ENCODE measurements at places on chromosomes 12 and 14. TPM values are rescaled to one million over a fixed set of nuclear protein-coding genes. Genes with fewer than 3 reads are reported as not detected.

DNA sequence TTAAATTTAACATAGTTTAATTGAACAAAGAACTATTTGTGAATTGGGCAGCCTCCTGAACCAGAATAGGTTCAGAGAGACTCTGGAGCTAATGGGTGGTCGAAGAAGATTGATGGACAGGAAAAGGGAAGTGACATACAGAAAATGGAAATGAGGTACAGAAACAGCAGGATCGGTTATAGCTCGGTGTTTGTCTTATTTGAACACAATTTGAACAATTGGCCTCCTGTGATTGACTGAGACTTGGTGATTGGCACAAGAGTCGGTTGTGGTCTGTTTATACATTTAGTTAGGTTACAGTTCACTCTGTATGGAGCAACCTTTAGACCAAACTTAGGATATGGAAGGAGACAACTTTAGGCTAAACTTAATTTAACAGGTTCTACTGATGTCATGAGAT is 18.4 kb upstream of the CFL2 start:
- no peaks in the 10 kb centered on the region for H3K36me3 ChIP-seq
- no peaks in the 10 kb centered on the region for H3K4me1 ChIP-seq

MYL2 gene
- not detected for total RNA-seq

- no peaks in the 10 kb centered on the region for H3K4me1 ChIP-seq
- no peak overlapping the region for H3K27ac ChIP-seq
- no peak overlapping the region for H3K4me3 ChIP-seq
- H3K27me3 ChIP-seq: no peaks in the 10 kb centered on the region
Observed at GRCh38 chr14:69992564-69992963, 113.3 kb downstream of the SMOC1 start.

TOMM20L gene
- not detected for total RNA-seq

MOK gene
- total RNA-seq: 14.2 TPM

- no peaks in the 10 kb centered on the region for H3K4me1 ChIP-seq
- DNase-seq: no peak
Observed at GRCh38 chr14:22210026-22210425, 379.0 kb downstream of the DAD1 start.

DNA sequence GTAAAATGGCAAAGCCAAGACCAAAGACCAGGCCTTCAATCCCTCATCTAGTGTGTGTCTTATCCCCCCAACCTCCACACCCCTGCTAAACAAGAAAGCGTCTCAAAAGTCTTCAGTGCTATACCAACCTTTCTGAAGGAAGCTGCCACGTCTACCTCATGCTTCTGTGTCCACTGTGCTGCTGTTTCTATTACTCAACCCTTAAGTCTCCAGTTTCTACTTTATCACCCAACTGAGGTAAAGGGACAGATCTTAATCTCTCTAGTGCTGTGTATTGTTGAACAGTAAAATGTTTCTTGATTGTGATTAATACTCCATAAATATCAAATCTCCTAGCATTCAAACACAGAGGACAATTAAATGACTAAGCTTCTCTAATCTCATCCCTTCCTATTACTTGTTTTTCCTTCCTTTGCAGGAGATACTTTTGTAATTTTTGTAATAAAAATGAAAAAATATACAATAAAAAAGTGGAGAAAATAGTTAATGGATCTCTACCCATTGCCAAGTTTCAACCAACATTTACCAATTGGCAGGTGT is 23.3 kb downstream of the BTBD7 start:
- DNase-seq: no peak
- no peak overlapping the region for H3K27ac ChIP-seq
- no peaks in the 10 kb centered on the region for H3K27me3 ChIP-seq
- H3K36me3 ChIP-seq: no peaks in the 10 kb centered on the region
- no peak overlapping the region for H3K4me3 ChIP-seq

DNA sequence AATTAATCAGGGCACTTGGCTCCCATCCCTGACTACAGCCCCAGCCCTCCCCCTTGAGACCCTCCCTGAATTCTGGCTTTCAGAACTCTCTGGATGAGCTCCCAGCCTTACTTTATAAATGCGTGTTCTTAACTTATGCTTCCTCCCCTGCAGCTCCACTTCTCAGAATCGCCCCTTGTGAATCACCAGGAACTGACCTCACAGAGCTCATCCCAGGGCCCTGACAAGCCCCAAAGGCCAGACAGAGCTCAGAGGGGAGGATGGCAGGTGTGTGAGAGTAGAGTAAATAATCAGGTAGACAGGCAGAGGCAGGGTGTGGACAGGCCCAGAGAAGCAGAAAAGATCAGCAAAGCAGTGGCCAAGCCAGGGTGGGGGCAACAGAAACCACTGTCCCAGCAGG is 68.2 kb upstream of the FOXN3 start:
- no peak overlapping the region for H3K4me3 ChIP-seq
- peaks cover 11% of the 10 kb centered on the region for H3K4me1 ChIP-seq
- DNase-seq: no peak
- H3K36me3 ChIP-seq: no peaks in the 10 kb centered on the region
- no peaks in the 10 kb centered on the region for H3K27me3 ChIP-seq

C14orf39 gene
- not detected for total RNA-seq

DNA sequence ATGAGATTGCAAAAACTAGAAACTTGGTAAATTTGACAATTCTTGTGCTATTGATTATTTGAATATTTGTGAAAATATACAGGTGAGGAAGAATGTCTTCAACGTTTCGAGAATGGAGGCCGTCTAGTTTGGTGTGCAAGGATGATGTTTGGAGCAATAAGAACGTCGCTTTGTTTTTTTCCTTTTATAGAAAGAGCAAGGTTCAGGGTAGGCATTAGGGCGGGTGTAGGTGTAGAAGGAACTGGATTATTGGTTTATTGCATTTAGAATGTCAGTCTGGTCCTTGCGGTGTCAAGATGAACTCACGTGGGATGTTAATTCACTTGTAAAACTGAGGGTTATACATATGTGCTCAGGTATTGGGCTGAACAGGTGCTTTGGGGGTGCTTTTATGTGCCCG is 1.1 kb downstream of the RPS26 start:
- peaks cover 21% of the 10 kb centered on the region for H3K4me1 ChIP-seq
- H3K36me3 ChIP-seq: peaks cover 21% of the 10 kb centered on the region
- no peaks in the 10 kb centered on the region for H3K27me3 ChIP-seq
- DNase-seq: no peak
- peak overlapping the region; percentile 71 for H3K27ac ChIP-seq

DNA sequence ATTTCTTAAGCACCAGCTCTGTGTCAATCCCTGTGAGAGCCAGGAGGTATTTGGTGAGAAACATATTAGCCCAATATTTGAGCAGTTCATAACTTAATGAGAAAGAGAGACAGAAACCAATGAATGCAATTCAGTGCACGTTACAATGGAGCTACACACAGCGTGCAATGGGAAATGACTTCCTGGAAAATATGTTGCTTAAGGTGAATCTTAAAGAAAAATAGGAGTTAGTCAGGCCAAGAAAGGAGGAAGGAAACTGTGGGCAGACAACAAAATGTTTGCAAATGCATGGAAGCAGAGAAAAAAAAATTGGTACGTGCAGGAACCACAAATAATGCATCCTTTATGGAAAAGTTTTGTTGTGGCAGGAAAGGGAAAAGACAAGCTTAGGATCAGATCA is 481.7 kb downstream of the BCAT1 start:
- no peak overlapping the region for H3K27ac ChIP-seq
- no peak overlapping the region for H3K4me3 ChIP-seq
- H3K4me1 ChIP-seq: no peaks in the 10 kb centered on the region
- no peak for DNase-seq
- no peaks in the 10 kb centered on the region for H3K36me3 ChIP-seq
- no peaks in the 10 kb centered on the region for H3K27me3 ChIP-seq

GRCh38 chr12:54020591-54021405 is 7.4 kb upstream of the HOXC6 start:
- peaks cover 38% of the 10 kb centered on the region for H3K27me3 ChIP-seq
- no peaks in the 10 kb centered on the region for H3K36me3 ChIP-seq
- DNase-seq: no peak
- no peak overlapping the region for H3K27ac ChIP-seq
- H3K4me1 ChIP-seq: peaks cover 33% of the 10 kb centered on the region
- H3K4me3 ChIP-seq: no peak overlapping the region

- no peaks in the 10 kb centered on the region for H3K36me3 ChIP-seq
- H3K4me3 ChIP-seq: no peak overlapping the region
- no peak overlapping the region for H3K27ac ChIP-seq
- no peaks in the 10 kb centered on the region for H3K27me3 ChIP-seq
Observed at GRCh38 chr12:89236748-89237383, 115.4 kb downstream of the DUSP6 start.

GRCh38 chr12:52209321-52209720 is 17.5 kb upstream of the KRT80 start:
- no peaks in the 10 kb centered on the region for H3K27me3 ChIP-seq
- H3K27ac ChIP-seq: no peak overlapping the region
- H3K36me3 ChIP-seq: no peaks in the 10 kb centered on the region
- peaks cover 5% of the 10 kb centered on the region for H3K4me1 ChIP-seq

- H3K27ac ChIP-seq: no peak overlapping the region
- no peak overlapping the region for H3K4me3 ChIP-seq
- no peaks in the 10 kb centered on the region for H3K27me3 ChIP-seq
- no peaks in the 10 kb centered on the region for H3K36me3 ChIP-seq
- H3K4me1 ChIP-seq: no peaks in the 10 kb centered on the region
- DNase-seq: no peak
Observed at GRCh38 chr12:59580050-59580449, 15.8 kb upstream of the SLC16A7 start.

RESF1 gene
- total RNA-seq: 76.1 TPM

GRCh38 chr14:42517806-42518500 is 911.3 kb downstream of the LRFN5 start:
- H3K4me1 ChIP-seq: no peaks in the 10 kb centered on the region
- no peak for DNase-seq
- no peak overlapping the region for H3K27ac ChIP-seq
- no peak overlapping the region for H3K4me3 ChIP-seq
- H3K36me3 ChIP-seq: no peaks in the 10 kb centered on the region

GRCh38 chr12:40832668-40833067 is 140.4 kb downstream of the CNTN1 start:
- H3K27ac ChIP-seq: no peak overlapping the region
- no peaks in the 10 kb centered on the region for H3K36me3 ChIP-seq
- no peaks in the 10 kb centered on the region for H3K27me3 ChIP-seq
- no peak for DNase-seq
- no peaks in the 10 kb centered on the region for H3K4me1 ChIP-seq

GRCh38 chr12:102172436-102172835 is 25.2 kb downstream of the PMCH start:
- H3K27ac ChIP-seq: no peak overlapping the region
- DNase-seq: no peak
- no peak overlapping the region for H3K4me3 ChIP-seq
- no peaks in the 10 kb centered on the region for H3K27me3 ChIP-seq
- H3K4me1 ChIP-seq: no peaks in the 10 kb centered on the region

DNA sequence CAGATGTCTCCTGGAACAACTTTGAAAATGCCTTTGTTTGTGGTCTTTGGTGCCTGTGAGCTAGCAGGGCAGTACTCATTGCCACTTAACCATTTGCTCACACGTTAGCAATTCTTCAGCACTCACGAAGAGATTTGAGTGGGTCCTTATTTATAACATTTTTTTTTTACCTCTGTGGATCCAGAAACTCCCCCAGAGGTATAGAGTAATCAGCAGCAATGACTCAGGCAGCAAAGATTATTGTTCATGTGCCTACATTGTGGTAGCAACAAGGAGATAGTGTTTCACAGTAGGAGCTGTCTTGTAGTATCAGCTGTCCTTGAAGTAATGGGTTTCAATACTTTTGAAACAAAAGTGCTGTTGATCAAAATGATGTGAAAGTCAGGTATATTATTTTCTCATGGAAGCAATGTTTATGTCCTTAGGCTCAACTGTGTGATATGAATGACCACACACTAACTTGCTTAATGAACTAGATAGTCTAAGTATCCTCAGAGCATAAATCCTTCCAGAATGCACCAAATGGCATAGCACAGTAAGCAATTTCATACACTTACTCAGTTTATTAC is 304.1 kb downstream of the EGLN3 start:
- no peaks in the 10 kb centered on the region for H3K4me1 ChIP-seq
- H3K36me3 ChIP-seq: no peaks in the 10 kb centered on the region
- H3K27ac ChIP-seq: no peak overlapping the region
- H3K4me3 ChIP-seq: no peak overlapping the region
- no peaks in the 10 kb centered on the region for H3K27me3 ChIP-seq

- no peaks in the 10 kb centered on the region for H3K27me3 ChIP-seq
- no peaks in the 10 kb centered on the region for H3K4me1 ChIP-seq
- H3K4me3 ChIP-seq: no peak overlapping the region
- no peak overlapping the region for H3K27ac ChIP-seq
Observed at GRCh38 chr12:90099288-90099687, 390.6 kb upstream of the ATP2B1 start.

GRCh38 chr14:28584951-28585350 is 181.6 kb upstream of the FOXG1 start:
- no peaks in the 10 kb centered on the region for H3K27me3 ChIP-seq
- no peaks in the 10 kb centered on the region for H3K36me3 ChIP-seq
- no peak for DNase-seq
- H3K4me3 ChIP-seq: no peak overlapping the region

KRT2 gene
- 2.0 TPM for total RNA-seq

- H3K4me3 ChIP-seq: no peak overlapping the region
- H3K36me3 ChIP-seq: no peaks in the 10 kb centered on the region
Observed at GRCh38 chr12:53983950-53984572, 885 bp upstream of the HOXC10 start.

DNA sequence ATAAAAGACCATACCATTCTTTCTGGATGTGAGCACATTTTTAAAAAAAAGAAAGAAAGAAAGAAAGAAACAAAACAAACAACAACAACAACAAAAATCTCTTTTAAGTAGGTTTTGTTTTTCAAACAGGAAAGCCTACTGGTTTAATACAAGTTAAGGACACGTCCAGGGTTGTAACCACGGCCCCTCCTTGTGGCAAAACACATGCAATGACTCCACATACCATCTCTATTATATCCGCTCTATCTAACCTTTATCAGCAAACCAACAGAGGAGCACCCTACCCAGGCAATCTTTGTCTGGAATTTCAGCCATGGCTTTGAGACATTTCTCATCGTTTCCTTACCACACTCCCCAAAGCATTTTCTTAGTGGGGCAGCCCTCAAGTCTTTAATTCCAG is 360.5 kb upstream of the TMPO start:
- no peaks in the 10 kb centered on the region for H3K27me3 ChIP-seq
- no peaks in the 10 kb centered on the region for H3K4me1 ChIP-seq
- H3K27ac ChIP-seq: no peak overlapping the region
- no peak overlapping the region for H3K4me3 ChIP-seq

GRCh38 chr12:9264546-9264945 is 56.4 kb upstream of the PZP start:
- no peaks in the 10 kb centered on the region for H3K36me3 ChIP-seq
- DNase-seq: no peak
- no peaks in the 10 kb centered on the region for H3K27me3 ChIP-seq
- no peak overlapping the region for H3K4me3 ChIP-seq
- H3K4me1 ChIP-seq: no peaks in the 10 kb centered on the region
- no peak overlapping the region for H3K27ac ChIP-seq

CPSF2 gene
- total RNA-seq: 25.8 TPM

Data from vagina (tissue), 2 donors.